ENCODE measurements at places on chromosomes 16 and 17. TPM values are rescaled to one million over a fixed set of nuclear protein-coding genes. Genes with fewer than 3 reads are reported as not detected.
A peak's percentile ranks its signal among the peaks of the same experiment; 100 is the strongest.

Gene ZDHHC1
- polyA plus RNA-seq = 1.9 TPM

Gene GUCY2D
- polyA plus RNA-seq = not detected

Gene SULT1A1
- 1.6 TPM for polyA plus RNA-seq

Gene BANP
- 18.5 TPM for polyA plus RNA-seq

Gene STH
- polyA plus RNA-seq = not detected

Gene EME2
- polyA plus RNA-seq = 3.1 TPM

Gene FASN
- 6.2 TPM for polyA plus RNA-seq

Gene CD300A
- not detected for polyA plus RNA-seq

Gene ACSM3
- polyA plus RNA-seq = 0.76 TPM

Gene RNF166
- polyA plus RNA-seq = 9.0 TPM

Gene CDRT15L2
- polyA plus RNA-seq = not detected

Gene EVI2B
- polyA plus RNA-seq = 0.41 TPM

- no peak for DNase-seq
Observed at GRCh38 chr17:8012996-8013640, 10.7 kb downstream of the GUCY2D start.

DNA sequence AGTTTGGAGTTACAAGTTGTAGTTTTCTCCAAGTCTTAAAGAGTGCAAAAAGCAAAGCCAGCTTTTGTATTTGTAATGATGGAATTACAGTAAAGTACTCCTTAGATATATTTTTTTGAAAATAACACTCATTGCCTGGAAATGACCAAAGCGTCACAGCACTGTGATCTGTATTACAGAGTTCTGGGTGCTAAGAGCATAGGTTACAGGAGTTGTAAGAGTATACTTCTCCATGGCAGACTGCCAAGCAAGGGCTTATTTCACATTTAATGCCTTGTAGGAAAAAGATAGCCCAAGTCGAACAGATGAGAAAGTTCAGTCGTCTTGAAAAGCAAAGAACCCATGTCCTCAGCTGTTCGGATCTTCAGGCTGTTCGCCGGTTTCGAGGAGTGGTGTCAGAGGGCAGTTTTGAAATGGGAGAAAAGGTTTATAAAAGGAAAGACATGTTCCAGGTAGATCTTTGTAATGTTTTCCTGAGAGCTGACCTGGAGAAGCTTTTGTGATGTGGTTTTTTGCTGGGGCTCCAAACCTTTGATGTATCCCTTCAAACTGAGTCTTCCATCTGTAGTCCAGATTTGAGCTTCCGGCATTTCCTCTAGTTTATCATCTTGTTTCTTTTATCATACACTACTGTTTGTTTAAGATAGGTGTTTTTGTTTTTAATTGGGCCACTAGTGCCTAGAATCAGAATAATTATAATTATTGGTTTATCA lies 41.3 kb downstream of the ERCC4 start:
- peak; percentile 29 for DNase-seq

DNA sequence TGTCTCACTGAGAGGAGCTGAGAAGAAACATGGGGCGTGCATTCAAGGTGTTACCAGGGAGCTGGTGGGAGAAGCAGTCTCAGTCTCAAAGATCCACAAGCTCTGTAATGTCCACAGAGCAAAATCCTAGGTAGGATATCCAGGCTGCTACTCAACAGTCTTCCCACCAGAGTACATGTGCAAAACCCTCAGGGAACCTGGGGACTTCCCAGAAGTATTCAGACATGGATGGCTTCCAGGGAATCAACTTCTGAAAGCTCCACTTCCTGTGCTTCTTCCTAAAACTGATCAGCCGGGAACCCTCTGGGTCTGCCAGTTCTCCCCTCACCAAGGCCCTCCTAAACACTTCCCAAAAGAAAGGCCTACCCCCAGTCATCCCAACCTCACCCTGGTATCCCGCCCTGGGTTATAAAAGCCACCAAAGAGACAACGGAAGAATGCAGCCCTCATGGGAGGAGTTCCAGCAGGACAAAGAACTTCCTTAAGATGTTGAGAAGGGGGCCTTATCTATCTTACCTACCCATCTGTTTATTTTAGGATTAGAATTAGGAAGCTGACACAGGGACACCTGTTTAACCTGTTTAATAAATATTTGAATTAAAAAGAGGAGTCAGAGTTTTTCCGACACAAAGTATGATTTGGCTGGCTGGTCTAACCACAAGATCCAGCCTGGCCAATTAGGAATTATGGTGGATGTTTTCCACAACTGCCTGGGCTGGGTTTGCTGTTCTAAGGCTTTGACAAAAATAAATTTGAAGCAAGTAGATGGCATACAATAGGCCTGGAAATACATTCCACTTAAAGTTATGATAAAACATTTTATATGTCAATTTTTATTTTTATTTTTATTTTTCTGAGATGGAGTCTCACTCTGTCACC lies 37.0 kb downstream of the CUEDC1 start:
- no peak for DNase-seq

- peak; percentile 30 for DNase-seq
Observed at GRCh38 chr16:57576429-57576870, 34.0 kb downstream of the ADGRG5 start.

DNA sequence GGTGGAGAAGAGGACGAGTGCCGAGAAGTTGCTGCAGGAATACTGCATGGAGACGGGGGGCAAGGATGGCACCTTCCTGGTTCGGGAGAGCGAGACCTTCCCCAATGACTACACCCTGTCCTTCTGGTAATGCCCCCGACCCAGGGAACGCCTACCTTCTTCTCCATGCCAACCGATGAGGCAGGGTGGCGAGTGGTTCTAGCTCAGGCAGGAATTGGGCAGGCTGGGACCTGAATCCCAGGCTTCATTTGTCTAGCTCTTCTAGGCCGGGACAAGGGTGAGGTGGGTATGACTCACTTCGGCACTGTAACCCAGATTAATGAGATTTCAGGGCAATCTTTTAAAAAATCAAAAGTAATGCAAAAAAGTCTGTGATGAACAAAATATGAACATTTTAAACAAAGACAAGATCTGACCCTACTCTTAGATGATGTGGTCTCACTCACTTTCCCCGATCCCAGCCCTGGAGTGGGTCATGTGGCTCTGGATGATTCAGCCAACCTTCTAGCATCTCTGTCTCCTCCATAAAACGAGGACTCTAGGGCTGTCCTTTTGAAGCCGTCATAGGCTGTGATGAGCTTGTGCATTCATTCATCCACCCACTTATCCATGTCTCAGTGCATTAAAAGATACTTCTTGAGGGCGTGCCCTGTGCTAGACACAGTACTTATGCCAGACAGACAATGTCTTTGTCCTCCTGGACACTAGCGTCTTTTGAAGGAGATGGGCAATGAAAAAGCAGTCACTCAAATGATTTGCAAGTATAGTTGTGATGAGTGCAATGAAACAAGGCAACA lies 102.6 kb downstream of the SDR42E1 start:
- no peak for DNase-seq

GRCh38 chr17:68455901-68456338 lies 1.4 kb downstream of the WIPI1 start:
- no peak for DNase-seq

DNA sequence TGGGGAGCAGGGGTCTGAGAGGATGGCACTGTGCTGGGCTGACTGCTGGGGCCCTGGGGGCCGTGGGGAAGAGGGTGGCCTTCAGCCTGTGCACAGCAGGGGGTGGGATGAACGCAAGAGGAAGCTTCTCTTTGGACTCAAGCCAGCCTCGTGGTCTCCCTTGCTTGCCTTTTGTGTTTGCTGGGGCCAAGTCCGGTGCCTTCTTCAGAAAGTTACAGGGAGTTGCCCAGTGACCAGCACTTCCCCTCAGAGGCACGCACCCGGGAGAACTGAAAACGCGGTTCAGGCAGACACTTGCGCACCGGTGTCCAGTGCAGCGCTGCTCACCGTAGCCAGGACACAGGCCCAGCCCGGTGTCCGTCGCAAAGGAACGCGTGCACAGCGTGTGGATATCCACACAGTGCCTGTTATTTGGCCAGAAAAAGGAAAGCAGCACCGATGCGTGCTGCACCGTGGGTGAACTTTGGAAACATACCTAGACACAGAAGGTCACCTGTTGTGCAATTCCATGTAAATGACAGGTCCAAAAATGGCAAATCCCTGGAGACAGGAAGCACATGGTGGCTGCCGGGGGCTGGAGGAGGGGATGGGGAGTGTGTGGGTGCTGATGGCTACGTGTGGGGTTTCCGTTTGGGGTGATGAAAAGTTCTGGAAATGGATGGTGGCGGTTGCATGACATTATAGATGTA lies 29.4 kb upstream of the NUDT16L1 start:
- no peak for DNase-seq

DNA sequence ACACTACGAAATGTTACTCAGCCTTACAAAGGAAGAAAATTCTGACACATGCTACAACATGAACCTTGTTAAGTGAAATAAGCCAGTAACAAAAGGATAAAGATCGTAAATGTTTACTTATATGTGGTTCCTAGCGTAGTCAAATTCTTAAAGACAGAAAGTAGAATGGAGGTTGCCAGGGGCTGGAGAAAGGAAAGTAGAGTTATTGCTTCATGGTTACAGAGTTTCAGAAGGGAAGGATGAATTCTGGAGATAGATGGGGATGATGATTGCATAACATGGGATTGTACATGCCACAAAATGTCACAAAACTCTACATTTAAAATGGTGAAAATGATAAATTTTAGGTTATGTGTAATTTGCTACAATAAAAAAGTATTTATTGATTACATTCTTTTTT lies 103.8 kb downstream of the CHD9NB start:
- no peak for DNase-seq

DNA sequence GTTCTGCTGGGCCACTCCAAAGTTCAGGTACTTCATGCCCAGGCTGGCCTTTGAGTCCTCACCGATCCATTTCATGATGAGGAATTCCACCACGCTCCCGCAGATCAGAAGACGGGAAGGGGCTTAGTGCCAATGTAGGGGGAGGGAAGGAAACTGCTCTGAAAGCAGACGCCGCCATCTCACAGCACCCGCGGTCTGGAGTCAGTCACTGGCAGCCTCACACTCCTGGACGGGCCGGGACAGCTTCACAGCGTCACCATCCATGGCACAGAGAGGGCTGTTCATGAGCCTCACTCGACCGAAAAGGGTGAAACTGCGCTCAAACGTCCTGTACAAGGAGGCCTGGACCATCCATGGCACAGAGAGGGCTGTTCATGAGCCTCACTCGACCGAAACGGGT lies 62.0 kb downstream of the RPH3AL start:
- no peak for DNase-seq

DNA sequence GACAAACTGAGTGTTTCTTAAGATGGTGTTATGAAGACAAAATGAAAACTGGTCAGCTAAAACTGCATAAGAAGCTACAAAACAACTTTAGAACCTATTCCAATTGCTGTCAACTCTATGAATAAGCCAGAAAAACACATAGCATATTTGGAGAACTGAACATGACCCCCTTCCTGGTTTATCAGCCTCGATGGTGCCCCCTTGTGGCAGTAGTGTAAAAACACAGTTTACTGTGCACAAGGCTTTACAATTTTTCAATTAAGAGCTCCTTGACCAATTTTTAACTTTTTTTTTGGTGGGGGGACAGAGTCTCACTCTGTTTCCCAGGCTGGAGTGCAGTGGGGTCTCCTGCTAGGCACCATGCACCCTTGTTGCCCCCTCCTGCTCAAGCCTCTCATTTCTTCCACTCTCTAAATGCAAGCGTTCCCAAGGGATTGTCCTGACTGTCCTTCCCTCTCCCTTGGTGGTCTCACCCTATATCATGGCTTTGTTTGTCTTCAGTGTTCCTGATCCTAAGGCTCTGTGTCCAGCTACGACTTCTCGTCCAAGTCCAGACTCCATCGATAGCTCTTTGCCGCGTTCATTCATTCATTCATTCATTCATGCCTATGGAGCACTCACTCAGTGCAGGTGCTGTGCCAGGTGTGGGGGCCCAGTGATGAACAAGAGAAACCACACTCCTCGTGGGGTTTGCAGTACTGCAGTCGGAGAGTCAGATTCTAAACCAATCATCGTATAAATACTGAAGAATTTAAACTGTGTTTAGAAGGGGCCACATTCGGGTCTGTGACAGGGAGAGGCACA lies 7.5 kb downstream of the EIF1 start:
- no peak for DNase-seq

GRCh38 chr17:60006160-60006559 lies 41.6 kb upstream of the RNFT1 start:
- DNase-seq = no peak

- no peak for DNase-seq
Observed at GRCh38 chr17:37714897-37715296, 30.0 kb downstream of the HNF1B start.

- no peak for DNase-seq
Observed at GRCh38 chr17:44314869-44315661, 6.7 kb downstream of the RUNDC3A start.

DNA sequence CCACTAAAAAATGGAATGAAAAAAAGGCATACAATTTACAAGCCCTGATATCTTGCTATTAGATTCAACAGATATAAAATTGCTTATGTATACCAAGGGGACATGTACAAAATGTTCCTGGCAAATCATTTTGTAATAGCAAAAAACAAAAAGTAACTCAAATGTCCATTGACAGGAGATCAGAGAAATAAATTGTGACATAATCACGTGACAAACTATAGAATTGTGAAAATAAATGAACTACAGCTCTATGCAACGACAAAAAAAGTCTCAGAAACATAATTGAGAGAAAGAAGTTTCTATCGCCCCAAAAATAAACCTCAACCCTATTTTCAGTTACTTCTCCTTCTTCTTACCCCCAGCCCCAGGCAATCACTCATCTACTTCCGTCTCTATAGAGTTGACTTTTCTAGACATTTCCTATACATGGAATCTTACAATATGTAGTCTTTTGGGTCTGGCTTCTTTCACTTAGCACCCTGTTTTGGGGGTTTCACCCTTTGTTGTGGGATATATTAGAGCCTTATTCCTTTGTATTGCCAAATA lies 12.1 kb upstream of the ACE start:
- DNase-seq = no peak

GRCh38 chr17:43976963-43977837 lies 23.5 kb upstream of the PYY start:
- DNase-seq = no peak

- DNase-seq = no peak
Observed at GRCh38 chr17:59901604-59902003, 8.7 kb downstream of the RPS6KB1 start.

- DNase-seq = no peak
Observed at GRCh38 chr16:52677501-52677900, 130.6 kb upstream of the TOX3 start.

Data from AG04450 (cell line).